ENCODE measurements at places on chromosomes 12 and 14. TPM values are rescaled to one million over a fixed set of nuclear protein-coding genes. Genes with fewer than 3 reads are reported as not detected.

WNT5B gene
- total RNA-seq: 3.1 TPM

CLEC1B gene
- not detected for total RNA-seq

CIDEB gene
- 4.2 TPM for total RNA-seq

PPFIA2 gene
- total RNA-seq: 0.74 TPM

RBMS2 gene
- total RNA-seq: 19.2 TPM

UBR7 gene
- total RNA-seq: 43.3 TPM

MYO1A gene
- 0.09 TPM for total RNA-seq

TMEM132C gene
- total RNA-seq: not detected

SOS2 gene
- total RNA-seq: 33.2 TPM

CD9 gene
- 407 TPM for total RNA-seq

SYNE3 gene
- total RNA-seq: 63.4 TPM

PAX9 gene
- not detected for total RNA-seq

PLA2G1B gene
- not detected for total RNA-seq

TAS2R19 gene
- total RNA-seq: 6.3 TPM

TMEM229B gene
- 0.81 TPM for total RNA-seq

IFT81 gene
- total RNA-seq: 30.8 TPM

LUM gene
- 582 TPM for total RNA-seq

DUSP16 gene
- 5.9 TPM for total RNA-seq

HOXC12 gene
- not detected for total RNA-seq

KRT85 gene
- total RNA-seq: not detected

TDRD9 gene
- 0.45 TPM for total RNA-seq

GLIPR1L1 gene
- total RNA-seq: not detected
